ENCODE measurements at places on chromosomes 13 and 19.

DNA sequence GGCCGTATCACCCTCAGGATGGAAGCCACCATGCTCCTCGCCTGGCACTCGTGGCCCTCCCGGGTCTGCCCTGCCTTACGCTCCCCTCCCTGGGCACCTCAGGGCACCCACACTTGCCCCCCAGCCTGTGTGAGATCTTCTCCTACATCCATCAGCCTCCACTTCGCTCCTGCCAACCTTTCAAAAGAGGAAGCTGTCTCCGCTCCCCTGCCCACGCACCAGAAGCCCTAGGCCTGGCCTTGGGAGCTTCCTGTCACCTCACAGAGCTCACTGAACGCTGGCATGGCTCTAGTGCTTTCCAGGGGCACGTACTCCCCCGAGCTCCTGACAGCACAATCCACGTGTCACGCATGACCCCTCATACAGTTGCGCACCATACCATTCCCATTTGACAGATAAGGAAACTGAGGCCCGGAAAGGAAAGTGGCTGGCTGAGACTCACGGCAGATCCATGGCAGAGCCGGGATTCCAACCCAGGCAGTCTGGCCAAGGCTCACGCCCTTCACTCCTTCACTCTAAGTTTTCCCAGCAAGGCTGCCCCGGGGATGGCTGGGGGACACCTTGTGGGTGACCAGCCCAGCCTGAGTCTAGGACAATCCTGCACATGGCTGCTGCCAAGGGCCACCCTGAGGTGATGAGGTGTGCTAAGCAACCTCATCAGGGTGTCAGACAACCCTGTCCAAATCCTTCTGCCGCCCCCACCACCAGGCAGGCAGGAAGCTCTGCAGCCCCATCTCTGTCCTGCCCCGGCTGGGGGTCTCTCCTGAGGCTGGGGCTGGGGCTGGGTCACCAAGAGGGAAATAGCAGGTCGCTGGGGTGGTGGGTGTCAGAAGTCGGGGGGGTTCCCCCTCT is 19.3 kb downstream of the PPP1R12C start:
- no peak overlapping the region for H3K4me3 ChIP-seq
- no peaks in the 10 kb centered on the region for H3K4me1 ChIP-seq
- H3K36me3 ChIP-seq, result no peaks in the 10 kb centered on the region
- no peak for DNase-seq
- H3K27ac ChIP-seq, result no peak overlapping the region
- no peaks in the 10 kb centered on the region for H3K27me3 ChIP-seq

GRCh38 chr13:101144808-101145419 is 271.4 kb downstream of the NALCN start:
- H3K4me3 ChIP-seq, result no peak overlapping the region
- H3K27ac ChIP-seq, result no peak overlapping the region
- H3K27me3 ChIP-seq, result no peaks in the 10 kb centered on the region

DNA sequence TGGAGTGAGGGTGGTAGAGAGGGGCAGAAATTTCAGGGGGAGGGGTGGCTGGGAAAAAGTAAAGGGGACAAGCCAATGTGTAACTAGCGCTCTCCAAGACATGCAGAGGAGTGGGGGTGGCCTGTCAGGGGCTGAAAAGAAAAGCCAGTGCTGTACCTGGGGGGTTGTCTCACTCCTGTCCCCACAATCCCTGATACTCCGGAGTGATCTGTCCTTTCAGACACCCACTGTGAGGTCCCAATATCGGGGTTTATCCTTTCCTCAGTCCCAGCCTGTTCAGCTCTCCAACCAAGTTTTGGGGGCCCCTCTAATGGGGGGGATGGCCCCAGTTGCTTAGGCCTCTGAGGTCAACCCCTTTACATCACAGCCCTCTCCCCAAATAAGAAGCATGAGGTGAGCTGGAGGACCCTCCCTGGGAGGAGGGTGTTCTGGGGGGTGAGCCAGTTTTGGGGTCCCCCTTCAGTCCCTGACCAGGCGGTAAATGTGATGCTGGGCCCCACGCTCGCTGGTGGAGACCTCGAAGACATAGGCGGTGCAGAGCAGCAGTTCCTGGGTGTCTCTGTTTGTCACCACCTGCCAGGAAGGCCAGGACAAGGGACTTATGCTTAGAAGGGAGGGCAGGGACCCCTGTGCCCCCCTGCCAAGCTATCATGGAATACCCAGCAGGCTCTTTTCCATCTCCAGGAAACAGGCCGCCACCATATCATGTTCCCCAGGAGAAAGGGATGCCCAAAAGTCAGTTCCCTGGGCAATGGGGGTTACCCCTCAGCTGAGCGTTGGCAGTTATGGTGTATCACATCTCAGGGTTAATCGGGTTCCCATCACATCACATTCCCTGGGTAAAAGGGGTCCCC is 5.9 kb downstream of the CD37 start:
- peak overlapping the region; percentile 72 for H3K27ac ChIP-seq
- DNase-seq, result no peak
- no peaks in the 10 kb centered on the region for H3K27me3 ChIP-seq
- H3K4me3 ChIP-seq, result no peak overlapping the region
- no peaks in the 10 kb centered on the region for H3K36me3 ChIP-seq

- H3K4me1 ChIP-seq, result peaks cover 7% of the 10 kb centered on the region
- peak overlapping the region; percentile 17 for H3K27ac ChIP-seq
- no peak overlapping the region for H3K4me3 ChIP-seq
- DNase-seq, result peak; percentile 67
- no peaks in the 10 kb centered on the region for H3K36me3 ChIP-seq
Observed at GRCh38 chr19:48970923-48971395, 5.8 kb downstream of the FTL start.

DNA sequence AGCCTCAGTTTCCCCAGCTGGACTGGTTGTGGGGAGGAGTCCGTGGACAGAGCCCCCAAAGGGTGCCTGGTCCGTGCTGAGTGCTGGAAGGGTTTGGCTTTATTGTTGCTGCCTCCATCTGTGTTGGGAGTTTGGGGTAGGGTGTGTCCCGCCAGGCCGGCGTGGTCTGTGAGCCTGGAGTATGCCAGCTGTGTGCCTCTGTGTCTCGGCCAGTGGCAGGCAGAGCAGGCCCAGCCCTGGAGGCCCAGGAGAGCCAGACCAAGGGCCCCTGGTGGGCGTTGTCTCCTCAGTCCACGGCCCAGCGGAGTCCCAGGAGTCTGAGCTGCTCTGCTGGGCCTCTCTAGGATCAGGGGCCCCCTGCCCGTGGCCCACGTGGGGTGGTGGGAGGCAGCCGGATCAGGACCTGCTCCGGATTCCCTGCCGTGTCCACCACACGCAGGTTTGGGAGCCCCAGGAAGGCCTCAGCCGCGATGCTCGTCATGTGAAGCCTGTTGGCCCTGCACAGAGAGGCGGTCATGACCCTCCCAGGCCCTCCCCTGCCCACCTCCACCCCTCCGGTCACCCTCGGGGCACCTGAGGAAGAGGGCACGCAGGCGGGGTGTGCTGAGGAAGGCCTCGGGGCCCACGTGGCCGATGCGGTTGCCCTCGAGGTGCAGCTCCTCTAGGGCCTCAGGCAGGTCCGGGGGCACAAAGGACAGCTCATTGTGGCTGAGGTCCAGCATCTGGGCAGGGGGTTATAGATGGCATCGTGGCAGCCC is 6.6 kb downstream of the PODNL1 start:
- no peaks in the 10 kb centered on the region for H3K27me3 ChIP-seq
- H3K4me3 ChIP-seq, result no peak overlapping the region
- DNase-seq, result no peak
- no peak overlapping the region for H3K27ac ChIP-seq

DNA sequence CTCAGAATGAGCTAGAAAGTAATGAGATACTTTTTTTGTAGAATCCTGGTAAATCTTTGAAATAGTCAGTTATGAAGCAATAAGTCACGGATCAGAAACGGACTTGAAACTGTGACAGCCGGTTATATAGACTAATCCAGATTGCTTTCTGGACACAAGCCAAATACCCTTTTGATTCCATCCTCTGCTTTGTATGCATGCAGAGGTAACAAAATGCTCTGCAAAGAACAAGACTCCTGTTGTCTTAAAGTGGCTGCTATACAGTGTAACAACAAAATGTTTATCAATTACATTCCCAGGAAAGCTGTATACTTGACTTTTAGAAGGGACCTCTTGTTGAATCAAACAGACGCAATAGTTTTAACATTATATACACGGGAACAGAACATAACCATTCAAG is 66.5 kb upstream of the STARD13 start:
- no peaks in the 10 kb centered on the region for H3K36me3 ChIP-seq
- H3K27ac ChIP-seq, result no peak overlapping the region
- no peaks in the 10 kb centered on the region for H3K4me1 ChIP-seq
- no peak overlapping the region for H3K4me3 ChIP-seq

DNA sequence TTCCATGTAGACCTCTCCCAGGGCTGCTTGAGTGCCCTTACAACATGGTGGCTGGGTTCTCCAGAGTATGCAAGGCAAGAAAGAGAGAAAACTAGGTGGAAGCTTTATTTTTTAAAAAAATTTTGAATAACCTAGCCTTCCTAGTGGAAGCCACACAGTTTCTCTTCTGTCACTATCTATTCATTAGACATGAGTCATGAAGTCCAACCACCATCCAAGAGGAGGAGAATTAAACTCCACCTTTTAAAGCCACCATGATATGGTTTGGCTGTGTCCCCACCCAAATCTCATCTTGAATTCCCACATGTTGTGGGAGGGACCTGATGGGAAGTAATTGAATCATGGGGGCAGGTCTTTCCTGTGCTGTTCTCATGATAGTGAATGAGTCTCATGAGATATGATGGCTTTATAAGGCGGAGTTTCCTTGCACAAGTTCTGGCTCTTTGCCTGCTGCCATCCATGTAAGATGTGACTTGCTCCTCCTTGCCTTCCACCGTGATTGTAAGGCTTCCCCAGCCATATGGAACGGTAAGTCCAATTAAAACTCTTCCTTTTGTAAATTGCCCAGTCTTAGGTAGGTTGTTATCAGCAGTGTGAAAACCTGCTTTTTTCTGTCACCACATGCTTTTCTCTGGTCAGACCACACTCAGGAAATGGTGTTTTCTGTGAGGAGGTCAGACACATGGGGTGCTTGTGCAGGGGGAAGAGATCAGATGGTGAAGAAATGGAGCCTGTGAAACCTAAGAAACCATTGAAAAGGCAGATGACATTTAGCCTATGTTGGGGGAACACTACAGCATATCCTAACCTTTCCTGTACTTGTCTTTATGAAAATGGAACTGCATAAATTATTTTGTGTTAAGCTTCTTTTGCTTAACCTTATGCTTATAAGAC is 57.7 kb downstream of the ANKRD10 start:
- H3K4me3 ChIP-seq, result no peak overlapping the region
- no peak overlapping the region for H3K27ac ChIP-seq

DNA sequence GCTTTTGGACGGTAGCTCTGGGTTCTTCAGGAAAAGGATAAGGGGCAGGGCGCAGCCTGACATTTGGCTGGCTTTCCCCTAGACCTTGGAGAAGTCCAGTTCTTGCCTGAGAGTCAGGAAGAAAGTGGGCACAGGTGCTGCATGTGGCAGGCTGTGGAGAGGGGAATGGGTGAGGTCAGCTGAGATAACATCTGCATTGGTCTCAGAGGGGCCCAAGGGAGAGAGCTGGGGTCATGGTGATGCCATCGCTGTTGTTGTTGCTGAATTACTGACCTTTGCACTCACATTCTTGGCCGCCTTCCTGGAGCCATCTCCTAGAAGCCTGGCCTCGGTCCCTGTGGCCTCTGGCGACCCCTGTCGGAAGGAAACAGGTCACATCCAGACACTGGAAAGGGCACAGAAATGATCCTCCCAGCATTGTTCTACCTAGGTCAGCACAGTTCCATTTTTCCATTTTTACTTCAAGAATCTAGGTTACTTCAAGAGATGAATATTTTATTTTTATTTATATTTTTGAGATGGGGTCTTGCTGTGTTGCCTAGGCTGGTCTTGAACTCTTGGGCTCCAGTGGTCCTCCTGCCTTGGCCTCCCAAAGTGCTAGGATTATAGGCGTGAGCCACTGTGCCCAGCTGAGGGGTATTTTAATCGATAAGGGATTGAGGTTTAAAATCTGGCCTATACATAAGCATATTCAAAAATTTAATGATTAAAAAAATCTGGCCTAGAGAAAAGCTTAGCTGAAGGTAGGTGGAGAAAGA is 6.5 kb upstream of the LIPE start:
- no peaks in the 10 kb centered on the region for H3K36me3 ChIP-seq
- no peak overlapping the region for H3K27ac ChIP-seq
- no peak overlapping the region for H3K4me3 ChIP-seq
- H3K4me1 ChIP-seq, result no peaks in the 10 kb centered on the region
- DNase-seq, result no peak

- H3K36me3 ChIP-seq, result no peaks in the 10 kb centered on the region
- peak overlapping the region; percentile 93 for H3K27ac ChIP-seq
- peak overlapping the region; percentile 59 for H3K4me3 ChIP-seq
- no peaks in the 10 kb centered on the region for H3K27me3 ChIP-seq
- H3K4me1 ChIP-seq, result peaks cover 2% of the 10 kb centered on the region
- DNase-seq, result no peak
Observed at GRCh38 chr13:110559429-110559943, 2.0 kb downstream of the RAB20 start.

DNA sequence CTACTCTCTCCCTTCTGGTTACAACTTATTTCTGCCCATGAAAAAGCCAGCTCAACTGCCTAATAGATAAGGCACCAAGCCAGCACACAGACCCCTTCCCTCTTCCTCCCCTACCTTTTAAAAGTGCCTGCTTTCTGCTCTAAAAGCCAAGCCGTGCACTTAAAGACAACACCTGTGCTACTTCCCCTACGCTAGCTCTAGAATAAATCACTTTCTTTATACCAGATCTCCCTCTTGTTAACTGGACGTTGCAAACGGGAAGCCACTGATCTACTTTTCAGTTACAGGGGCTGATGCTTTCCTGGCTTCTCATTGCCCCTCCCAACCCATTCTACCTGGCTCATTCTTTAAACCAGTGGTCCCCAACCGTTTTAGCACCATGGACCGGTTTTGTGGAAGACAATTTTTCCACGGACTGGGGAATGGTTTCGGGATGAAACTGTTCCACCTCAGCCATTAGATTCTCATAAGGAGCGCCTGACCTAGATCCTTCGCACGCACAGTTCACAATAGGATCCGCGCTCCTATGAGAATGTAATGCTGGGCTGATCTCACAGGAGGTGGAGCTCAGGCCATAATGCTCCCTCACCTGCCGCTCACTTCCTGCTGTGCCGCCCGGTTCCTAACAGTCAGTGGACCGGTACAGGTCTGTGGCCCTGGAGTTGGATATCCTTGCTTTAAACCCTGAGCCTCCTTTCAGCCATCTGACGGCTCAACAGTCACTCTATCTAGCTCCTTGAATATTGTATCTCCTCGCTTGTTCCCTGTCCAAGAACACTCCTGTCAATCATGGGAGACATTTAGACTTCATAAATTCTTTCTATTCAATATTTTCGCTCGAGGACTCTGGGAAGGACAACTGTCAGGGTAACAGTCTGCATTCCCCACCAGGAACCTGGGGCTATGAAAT is 841 bp upstream of the ZNF223 start:
- peak overlapping the region; percentile 51 for H3K27ac ChIP-seq
- no peaks in the 10 kb centered on the region for H3K4me1 ChIP-seq
- no peak for DNase-seq
- peak overlapping the region; percentile 82 for H3K4me3 ChIP-seq
- H3K27me3 ChIP-seq, result no peaks in the 10 kb centered on the region

DNA sequence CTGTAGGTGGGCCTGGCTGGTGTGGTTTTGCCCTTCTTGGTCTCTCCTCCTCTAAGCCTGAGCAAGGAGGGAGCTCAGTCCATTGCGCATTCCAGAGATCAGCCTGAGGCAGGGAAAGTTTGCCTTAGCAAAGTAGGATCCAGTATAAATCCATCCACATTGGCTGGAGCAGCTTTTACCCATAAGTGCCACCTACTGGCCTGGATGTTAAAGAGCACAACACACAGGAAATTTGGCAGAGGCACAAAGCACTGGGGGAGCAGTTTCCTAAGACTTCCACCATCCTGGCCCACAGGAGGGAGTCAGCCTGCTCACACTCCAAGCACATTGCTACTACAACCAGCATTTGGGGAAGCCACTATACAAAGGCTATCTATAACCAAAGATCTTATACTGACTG is 1124.2 kb downstream of the SLITRK1 start:
- H3K4me3 ChIP-seq, result no peak overlapping the region
- H3K27ac ChIP-seq, result no peak overlapping the region
- no peaks in the 10 kb centered on the region for H3K4me1 ChIP-seq
- H3K27me3 ChIP-seq, result no peaks in the 10 kb centered on the region
- DNase-seq, result no peak

Data from prostate gland (tissue), 2 donors.